ENCODE measurements at places on chromosomes 13 and 19. TPM values are rescaled to one million over a fixed set of nuclear protein-coding genes. Genes with fewer than 3 reads are reported as not detected.

Gene GIPC3
- total RNA-seq: not detected

Gene CIC
- total RNA-seq: 5.4 TPM

Gene LGALS7
- total RNA-seq: not detected

Gene ZNF575
- 0.27 TPM for total RNA-seq

Gene PSG7
- total RNA-seq: not detected

Gene ANGPTL8
- total RNA-seq: 27.3 TPM

Gene IRGC
- total RNA-seq: not detected

Gene ZNF844
- total RNA-seq: 6.0 TPM

Gene FPR2
- total RNA-seq: not detected

Gene ATF5
- 9.7 TPM for total RNA-seq

Gene PSG11
- total RNA-seq: not detected

Gene DPF1
- total RNA-seq: 3.2 TPM

Gene ERCC1
- 39.3 TPM for total RNA-seq

Gene KHSRP
- total RNA-seq: 160 TPM

Gene HSD17B14
- total RNA-seq: 0.58 TPM

Gene SLC6A16
- total RNA-seq: 0.07 TPM

Gene PGLYRP2
- total RNA-seq: 0.49 TPM

Gene C13orf42
- total RNA-seq: not detected

Gene ZNF208
- not detected for total RNA-seq

Gene ATP8A2
- total RNA-seq: not detected

Gene DEDD2
- total RNA-seq: 19.2 TPM

Gene ADGRE1
- not detected for total RNA-seq

Gene ZNF835
- total RNA-seq: not detected

Gene ANKRD24
- not detected for total RNA-seq

Gene EID2
- 14.1 TPM for total RNA-seq

Gene SGCG
- total RNA-seq: not detected

Gene SIGLEC9
- not detected for total RNA-seq

Gene ATXN8OS
- not detected for total RNA-seq

Gene KLK12
- not detected for total RNA-seq

Gene TSHZ3
- total RNA-seq: not detected

Gene ZNF91
- 30.7 TPM for total RNA-seq

Gene CCL25
- not detected for total RNA-seq
